Natural killer cell treated with Interleukin-12 subunit alpha and Interleukin-12 subunit beta and Interleukin-15 and Interleukin-18, amount 100 ng/mL, for 72 hours (primary cell): ENCODE measurements at places on chromosomes 3 and 15.

DNA sequence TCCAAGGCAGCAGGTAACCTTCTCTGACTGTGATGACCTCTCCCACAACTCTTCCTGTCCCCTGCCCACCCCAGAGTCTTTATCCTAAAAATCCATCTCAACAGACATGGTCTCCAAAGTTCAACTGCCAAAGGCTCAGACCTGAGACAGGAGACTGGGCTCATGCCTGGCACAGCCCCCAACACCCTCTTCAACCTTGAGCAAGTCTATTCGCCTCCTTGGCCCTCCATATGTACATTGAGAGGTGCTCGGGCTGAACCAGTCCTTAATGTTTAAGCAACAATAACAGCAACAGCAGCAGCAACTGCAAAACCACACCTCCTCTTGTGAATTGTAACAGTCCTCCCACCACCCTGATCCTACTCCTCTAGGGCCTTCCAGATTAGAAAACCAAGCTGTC, 9.9 kb downstream of the FAM3D start:
- no peak for DNase-seq

DNA sequence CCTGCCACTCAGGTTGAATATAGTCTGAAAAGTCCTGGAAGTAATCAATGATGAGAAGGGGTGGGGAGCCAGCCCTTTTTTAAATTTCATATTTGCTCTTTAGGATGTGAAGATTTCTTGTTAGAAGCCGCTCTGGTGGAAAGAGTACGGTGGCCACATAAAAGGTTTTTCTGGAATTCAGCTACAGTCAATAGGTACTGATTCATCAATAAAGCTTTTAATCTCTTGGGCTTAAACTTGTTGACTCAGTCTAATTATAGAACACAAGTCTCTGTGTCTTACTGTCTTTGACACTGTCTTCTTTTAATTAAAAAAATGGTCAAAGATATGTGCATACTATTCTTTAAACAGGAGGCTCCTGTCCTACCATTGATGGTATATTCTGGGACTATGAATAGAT, 99.9 kb upstream of the TP63 start:
- no peak for DNase-seq

DNA sequence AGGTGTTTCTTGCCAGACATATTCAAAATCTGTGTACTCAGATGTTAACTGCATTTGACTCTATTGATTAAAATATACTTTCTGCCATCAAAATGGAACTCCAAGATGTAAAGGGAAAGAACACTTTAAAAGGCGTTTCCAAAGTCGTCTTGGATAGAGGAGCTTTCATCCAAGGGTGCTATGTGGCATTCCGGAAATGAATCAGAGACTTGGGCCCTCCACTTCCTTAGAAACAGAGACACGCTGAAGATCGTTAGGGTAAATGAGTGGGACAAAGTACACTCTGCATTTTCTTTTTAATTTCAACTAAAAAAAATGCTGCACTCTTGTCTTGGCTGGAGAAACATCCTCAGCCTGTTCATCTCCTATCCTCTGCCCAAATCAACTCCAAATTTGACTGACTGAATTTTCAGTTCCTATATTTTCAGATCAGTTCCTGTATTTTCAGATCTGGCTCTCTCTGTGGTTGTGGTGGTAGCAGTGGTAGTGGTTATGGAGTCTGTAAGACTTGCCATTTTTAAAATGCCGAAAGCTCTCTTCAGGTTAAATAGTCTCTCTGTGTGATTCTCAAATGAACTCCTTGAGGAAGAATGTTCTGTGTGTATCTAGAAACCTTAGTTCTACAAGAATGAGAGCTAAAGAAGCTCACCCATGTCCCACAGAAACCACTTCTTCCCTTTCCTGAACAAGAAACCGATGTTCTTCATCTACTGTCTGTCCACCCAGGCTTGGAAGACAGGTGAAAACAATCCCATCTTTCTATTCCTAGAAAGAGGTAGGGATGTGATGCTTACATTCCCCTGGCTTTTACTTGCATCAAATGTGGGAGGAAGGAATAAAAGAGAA, 156.8 kb upstream of the ICE2 start:
- no peak for DNase-seq

DNA sequence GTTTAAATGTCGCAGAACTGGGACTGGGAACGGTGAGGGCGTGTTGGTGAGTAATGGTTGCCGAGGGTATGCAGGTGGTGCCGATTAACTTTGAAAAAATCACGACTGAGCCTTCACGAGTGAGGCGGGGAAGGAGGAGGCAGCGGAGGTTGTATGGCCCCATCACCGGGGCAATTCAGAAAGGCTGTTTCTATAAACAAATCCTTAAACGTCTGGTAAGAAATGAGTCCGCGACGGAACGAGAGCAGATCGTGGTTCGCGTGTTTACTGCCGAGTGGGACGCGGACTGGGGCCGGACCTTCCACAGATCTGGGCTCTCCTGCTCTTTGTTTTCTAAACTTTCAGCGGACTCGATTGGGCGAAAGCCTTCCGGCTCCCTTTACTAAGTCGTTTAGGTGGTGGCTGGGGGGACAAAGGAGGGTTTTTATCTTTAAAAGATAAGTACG, 2.7 kb downstream of the IGF1R start:
- no peak for DNase-seq

GRCh38 chr15:70081612-70082011, 16.1 kb downstream of the TLE3 start:
- no peak for DNase-seq

DNA sequence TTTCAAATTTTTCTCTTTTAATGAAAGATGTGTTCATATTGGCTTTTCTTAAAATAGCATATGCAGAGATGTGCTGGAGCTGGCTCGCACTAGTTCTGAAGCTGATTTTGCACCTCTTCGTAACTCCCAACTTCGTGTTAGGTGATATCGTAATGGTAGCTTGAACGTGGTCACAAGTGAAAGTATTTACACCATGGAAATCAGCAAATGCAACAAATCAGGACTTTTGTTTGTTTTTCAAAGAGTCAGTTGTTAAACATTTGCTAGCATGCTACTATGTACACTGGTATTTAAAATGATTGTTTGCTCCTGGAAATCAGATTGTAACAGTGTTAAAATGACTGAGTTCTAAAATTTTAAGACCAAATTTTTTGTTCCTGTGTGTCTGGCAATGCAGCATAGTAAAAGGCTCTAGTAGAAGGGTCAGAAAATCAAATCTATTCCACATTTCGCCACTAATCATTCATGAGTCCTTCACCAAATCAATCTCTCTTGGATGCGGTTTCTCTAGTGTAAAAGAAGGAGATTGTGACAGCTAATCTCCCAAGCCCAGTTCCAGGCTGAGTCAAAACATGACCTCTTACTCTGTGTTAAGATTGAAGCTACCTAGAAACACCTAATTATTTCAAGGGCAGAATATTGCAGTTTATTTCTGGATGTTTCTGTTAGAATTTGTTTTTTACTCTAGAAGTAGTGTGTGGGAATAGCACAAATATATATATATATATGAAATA, 34.3 kb upstream of the CMC1 start:
- no peak for DNase-seq

DNA sequence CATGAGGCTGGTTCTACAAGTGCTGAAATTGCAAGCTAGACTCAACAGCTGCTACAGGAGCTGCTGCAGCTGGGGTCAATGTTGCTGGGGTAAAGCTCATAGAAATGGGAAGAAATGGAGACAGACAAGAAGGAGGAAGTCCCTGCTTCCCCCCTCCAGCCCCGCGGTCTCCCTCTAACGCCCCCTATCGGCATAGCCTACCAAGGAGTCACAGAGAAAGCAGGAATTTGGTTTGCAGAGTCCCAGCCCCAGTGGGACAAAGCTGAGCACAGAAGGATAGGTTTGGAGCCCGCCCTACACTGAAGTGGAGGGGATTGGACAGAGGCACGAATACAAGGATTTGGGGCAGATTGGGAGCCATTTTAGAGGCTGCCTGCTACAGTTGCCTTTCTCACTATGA, 176.9 kb upstream of the ANKRD28 start:
- no peak for DNase-seq

- no peak for DNase-seq
Observed at GRCh38 chr3:56776556-56776950, 25.2 kb downstream of the ARHGEF3 start.

- DNase-seq: no peak
Observed at GRCh38 chr3:4674216-4674615, 181.1 kb downstream of the ITPR1 start.

GRCh38 chr15:58355973-58356372, 75.8 kb upstream of the LIPC start:
- DNase-seq: no peak

DNA sequence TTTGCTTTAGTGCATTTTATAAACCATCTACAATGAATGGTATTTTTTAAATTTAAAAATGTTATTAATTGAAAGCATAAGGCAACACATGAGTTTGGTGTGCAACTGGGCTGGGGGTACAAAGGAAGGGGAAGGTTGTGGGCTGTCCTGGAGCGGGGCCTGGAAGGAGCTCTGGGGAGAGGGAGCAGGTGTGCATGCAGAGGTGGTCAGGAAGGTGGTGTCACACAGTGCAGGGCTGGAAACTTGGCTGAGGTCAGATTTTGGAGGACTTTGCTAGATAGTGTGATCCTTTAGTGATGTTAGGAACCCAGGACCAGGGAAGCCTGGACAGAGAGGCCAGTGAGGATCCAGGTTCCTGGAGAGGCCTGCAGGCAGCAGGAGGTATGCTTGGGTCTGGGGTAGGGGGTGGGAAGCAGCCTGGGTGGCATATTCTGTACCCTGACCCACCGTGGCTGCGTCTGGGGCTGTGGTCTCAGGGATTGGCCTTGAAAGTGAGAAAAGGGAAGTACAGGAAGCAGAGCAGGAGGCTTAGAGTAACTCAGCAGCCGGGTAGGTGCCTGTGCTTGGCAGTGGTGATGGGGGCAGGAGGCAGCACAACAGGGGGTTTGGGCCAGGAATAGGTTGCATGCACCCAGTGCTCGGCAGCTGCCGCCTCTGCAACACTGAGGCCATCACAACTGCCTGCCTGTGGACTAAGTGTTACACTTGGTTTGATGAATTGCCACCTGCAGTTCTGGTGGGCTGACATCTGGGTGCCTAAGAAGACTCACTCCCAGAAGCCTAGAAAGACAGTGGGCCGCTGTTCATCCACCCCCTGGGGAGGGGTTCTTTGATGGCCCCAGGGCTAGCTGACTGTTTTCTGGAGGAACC, 33.0 kb downstream of the KY start:
- no peak for DNase-seq

DNA sequence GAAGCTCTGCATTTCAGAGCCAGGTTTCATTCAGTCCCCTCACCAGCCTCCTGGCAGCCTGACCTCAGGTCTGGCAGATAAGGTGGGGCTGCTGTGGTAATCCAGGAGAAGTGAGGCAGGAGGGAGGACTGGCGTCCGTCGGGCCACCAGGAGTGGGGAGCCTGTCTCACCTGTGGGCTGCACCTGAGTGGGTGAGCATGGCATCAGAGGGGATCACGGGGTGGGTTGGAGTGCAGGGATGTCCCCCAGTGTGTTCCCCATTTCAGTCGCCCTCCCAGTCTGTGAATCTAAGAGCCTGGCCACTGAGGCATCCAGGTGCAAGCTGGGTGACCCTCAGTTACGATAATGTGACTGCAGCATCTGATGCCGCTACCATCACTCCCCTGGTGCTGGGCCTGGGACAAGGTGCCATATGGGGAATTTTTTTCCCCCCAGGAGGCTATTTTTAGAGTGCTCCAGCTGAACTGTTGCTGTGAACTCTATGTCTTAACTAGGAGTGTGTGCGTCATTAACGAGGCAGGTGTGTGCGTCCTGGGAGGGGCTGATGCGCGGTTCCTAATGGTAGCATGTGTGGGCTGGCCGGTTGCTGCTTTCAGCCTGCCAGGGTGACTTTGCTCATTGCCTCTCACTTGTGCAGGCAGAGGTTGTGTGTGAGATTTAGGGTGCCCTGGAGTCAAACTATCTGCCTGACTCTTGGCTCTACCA, 165.2 kb downstream of the SLCO3A1 start:
- DNase-seq: no peak
